ENCODE measurements at places on chromosomes 3 and 15.

DNA sequence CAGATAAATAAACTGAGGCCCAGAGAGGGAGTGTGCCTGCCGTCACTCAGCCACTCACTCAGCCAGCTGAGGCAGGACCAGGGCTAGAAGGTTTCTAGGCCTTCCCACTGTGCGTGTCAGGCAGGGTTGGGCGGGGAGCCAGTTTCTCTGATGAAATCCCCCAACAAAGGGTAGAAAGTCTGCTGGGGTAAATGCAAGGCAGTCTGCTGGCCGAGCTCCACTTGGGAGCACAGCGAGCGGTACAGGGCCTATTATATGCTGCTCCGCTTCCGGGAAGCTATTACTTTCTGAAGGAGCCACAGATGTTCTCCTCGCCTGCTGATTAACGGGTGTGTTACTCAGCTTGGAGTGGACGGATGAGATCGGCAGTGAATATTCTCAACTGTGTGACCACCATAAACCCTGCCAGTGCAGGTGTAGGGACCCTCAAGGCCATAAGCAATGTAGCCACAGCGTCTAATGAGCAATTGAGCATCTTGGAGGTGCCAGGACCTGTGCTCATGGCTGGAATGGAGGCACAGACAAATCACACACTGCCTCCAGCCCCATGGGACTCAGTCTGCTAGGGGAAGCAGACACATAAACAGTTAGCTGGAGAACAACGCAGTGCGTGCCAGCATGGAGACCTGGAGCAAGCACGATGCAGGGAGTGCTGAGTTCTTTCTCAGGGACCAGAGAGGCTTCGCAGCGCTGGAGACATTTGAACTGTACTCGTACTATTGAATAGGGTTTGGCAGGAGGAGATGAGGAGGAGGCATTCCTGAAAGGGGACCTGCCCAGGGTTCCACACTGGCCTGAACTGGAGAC lies 42.1 kb downstream of the CORO2B start:
- peak; percentile 99 for DNase-seq

DNA sequence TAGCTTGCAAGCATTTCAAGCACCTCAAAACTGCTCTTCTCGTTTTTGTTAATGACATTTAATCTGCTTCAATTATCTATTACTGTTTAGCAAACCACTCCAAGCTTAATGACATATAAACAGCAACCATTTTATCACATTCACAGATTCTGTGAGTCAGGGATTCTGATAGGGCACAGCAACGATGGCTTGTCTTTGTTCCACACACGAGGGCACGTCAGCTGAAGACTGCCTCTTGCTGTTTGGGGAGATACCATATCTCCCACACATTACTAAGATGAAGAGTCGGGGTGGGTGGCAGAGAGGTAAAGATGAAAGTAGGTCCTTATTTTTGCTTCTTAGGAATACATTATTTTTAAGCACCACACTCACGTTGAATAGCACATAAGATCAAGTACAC lies 19.3 kb downstream of the CPOX start:
- DNase-seq: no peak

DNA sequence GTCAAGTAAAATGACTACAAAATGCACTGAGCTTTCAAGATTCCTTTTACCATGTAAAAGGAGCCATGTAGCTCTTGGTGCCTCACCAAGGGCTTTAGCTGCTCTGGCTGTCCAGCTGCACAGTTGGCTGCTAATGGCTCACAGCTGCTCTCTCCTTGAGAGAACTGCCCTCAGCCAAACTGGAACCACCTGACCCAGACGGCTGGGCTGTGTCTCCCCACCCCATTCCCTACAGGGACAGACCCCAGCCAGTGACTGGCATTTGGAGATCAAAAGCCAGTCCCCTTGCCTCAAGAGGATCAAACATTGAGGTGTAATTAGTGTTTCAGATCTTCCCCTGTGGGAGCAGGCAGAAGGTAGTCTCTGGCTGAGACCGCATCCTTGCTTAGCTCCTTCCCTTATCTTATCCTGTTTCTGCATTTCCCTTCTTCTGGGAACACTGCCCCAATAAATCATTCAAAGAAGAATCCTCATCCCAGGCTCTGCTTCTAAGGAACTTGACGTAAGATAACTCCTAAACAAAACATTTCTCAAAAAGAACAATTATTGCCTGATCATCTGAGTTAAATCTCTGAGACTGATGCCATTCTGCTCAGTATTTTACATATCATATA lies 28.6 kb upstream of the UBE2E2 start:
- DNase-seq: peak; percentile 25

- no peak for DNase-seq
These were observed 21.5 kb upstream of the MTHFS start for GRCh38 chr15:79918278-79918677.

DNA sequence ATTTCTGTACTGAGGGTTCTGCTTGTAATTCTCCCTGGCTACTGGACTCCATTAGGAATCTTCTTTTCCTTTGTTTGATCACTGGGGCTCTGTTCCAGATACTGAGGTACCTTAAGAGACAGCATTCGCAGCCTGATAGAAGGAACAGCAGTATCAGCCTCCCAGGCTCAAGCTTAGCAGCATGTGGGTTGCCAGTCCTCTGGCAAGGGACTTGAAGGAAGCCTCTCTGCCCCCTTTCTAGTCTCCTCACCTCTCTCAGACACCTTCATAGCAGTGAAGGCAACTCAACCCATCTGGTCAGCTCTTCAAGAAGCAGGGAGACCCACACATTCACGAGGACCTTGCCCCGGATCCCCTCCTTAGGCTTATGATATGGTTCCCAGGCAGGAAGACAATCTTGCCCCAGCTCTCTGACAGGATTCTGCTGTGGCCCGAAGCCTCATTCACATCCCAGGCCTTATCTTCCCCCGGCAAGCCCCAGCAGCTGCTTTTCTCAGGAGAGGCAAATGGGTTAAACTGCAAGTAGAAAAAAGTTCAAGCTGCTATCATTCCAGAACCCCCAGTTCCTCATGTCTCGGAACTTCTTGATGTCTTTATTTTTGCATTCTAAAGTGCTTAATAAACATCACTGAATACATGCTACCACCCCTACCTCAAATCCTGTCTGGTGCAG lies 153.1 kb downstream of the LIPC start:
- DNase-seq: no peak

GRCh38 chr15:86197770-86198169 lies 118.1 kb downstream of the AGBL1 start:
- DNase-seq: no peak

GRCh38 chr15:99331381-99331780 lies 80.1 kb downstream of the LRRC28 start:
- DNase-seq: no peak

DNA sequence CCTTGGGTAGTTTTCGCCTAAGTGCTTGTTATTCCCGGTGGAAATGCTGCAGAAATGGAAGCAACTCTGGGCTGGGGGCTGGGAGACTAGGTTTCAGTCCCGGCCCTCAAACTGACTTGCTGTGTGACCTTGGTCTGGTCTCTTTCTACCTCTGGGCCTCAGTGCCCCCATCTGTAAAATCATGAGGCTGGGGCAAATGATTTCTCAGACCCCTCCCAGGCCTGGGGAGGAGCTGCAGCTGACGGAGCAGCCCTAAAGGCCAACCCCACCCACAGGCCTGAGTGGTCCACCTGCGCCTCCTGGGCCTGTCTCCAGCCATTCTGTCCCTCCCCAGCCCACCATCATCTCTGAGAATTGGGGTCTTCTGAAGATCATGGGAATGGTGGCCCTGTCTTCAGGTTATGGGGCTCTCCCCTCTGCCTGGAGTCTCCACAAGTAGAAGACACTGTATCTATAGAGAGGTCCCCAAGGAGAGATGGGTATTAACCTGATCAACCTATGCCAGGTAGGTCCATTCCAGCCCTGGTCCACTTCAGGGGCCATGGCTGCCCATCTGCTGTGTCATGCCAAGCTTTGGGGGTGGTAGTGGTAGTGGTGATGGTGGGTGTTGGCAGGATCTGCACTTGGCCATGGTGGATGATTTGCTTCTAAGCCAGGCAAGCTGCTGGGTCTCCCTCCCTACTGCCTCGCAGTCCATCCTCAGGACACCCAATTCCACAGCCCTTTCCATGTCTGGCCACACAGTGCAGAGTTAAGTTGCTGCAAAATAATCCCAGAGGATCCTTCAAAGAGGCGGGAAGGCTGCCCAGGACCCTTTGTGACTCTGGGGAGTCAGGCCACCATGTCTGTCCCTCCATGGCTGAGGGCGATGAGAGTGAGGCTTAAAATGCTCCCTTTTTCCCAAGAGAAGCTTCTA lies 46.0 kb downstream of the ITGA11 start:
- no peak for DNase-seq

DNA sequence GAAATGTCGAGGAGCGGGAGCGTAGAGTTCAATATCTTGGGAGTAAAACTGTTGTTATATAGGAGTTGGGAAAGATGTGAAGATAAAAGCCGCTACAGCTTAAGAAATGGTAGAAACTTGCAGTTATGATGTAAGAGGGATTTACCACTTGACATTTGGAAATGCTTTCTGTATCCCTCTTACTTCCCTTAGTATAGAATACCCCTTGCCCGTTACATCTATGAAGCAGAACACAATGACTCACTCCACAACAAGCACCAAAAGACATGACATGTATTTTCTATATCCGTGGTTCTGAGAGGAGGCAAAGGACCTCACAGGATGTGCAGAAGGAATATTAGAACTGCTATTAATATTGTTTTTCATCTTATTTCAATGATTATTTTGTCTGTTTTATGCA lies 254.2 kb upstream of the NR2F2 start:
- no peak for DNase-seq

DNA sequence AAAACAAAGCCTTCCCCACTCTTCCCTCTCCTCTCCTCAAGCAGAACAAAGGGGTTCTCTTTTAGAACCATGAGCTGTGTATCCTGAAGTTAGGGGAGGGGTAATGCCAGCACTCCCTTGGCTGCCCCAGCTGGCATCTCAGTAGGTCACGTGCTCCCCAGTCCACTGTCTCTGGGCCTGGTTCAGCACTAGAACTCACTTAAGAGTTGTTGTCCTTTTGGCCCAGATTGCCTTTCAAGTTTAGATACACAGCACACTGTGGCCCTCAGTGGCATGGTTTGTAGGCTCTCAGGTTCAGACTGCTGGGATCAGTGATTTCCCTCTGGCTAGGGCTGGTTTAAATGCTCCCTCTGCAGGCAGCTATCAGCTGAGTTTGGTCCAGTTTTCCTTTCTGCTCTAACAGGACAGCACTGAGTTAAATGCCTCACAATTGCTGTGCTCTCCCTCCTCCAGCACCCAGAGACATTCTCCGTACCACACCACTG lies 188.4 kb upstream of the ST8SIA2 start:
- DNase-seq: no peak

DNA sequence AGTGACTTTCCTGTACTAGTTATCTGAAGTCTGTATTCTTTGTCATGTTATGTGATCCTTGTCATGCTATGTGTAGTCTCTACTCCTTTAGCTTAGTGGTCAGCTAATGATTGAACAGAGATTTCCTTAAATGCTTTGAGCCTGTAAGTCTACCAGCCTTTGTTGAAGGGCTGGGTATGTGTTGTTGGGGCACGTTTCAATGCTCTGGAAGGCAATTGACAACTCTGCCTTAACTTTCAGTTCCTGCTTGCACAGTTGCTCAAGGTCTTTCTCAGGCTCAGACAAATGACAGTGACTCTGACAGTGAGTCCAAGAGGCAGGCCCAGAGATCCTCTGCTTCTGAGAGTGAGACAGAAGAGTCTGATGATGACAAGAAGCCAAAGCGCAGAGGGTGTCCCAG lies 89.3 kb downstream of the CHD2 start:
- DNase-seq: no peak

GRCh38 chr15:86163816-86164215 lies 84.1 kb downstream of the AGBL1 start:
- peak; percentile 55 for DNase-seq

DNA sequence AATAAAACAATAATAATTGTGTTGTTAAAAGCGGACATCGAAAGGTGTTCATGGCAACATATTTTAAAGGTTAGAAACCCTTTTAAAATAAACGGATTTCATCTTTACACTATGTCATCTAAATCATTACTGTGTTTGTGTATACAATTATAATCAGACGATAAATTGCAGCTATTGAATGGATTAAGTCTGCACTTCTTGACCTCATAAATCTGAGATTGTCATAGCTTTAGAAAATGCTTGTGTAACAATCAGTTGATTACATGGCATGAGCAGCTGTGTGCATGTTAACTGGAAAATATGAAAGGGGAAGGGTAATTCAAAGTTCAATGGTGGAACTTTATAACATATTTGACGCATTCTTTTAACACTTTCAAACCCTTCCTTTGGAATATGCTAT lies 152.4 kb upstream of the MDFIC2 start:
- DNase-seq: no peak

GRCh38 chr3:66107855-66108254 lies 69.1 kb upstream of the MAGI1 start:
- peak; percentile 97 for DNase-seq

GRCh38 chr15:27679731-27680471 lies 419.2 kb downstream of the OCA2 start:
- peak; percentile 78 for DNase-seq

DNA sequence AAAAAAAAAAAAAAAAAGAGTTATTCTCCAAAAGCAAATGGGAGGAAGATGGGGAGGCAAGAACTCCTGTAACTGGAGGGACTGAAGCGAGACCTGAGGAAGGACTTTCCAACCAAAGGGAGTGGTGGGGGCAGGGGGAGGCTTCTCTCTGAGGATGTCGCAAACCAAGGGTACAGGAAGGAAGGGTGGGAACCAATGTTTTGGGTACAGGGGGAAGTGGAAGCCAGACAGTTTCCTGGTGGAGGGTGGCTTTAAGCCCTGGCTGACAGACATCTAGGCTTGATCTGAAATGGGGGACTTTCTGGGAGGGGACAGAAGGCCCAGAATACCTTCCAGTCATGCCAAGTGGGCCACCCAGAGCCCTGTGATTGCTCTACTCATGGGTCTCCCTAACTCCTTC lies 27.0 kb downstream of the VIPR1 start:
- no peak for DNase-seq

DNA sequence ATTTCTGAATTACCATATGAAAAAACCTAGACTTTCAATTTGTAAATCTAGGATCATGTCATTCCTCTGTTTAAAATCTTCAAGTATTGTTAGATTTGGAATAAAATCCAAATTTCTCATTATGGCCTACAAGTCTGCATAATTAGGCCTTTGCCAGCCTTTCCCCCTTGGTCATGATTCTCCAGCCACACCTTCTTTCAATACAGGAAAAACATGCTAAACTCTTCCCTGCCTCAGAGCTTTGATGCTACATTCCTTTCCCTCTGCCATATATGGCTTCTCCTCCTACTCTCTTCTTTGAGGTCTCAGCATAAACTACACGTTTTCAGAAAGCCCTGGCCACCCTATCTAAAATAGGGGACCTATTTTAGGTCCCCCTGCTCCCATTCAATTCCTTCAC lies 48.5 kb downstream of the TM6SF1 start:
- no peak for DNase-seq

DNA sequence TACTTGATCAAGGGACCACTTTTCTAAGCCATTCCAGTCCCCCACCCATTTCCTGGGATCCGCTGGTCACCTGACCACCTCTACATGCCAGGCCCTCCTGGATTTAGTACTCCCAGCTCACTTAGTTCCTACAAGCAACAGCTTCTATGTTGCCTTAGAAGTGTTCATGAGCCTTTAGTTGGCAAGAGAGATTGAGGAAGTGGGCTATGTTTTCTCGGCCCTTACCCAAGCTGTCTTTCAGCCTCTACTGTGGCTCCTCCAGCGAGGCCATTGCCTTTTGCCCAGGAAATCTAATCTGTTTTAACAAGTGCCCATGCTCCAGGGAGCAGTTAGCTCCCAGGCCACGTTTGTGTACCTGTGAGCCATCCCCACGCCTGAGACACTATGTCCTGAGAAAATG lies 4.5 kb upstream of the PRKAR2A start:
- no peak for DNase-seq

- no peak for DNase-seq
These were observed 356.3 kb downstream of the FOXP1 start for GRCh38 chr3:71227270-71227661.

GRCh38 chr3:170038434-170039110 lies 777 bp downstream of the GPR160 start:
- DNase-seq: no peak

- no peak for DNase-seq
These were observed 71.8 kb downstream of the NPAP1 start for GRCh38 chr15:24747376-24747775.
